ENCODE measurements at places on chromosomes 3 and 15.

GRCh38 chr15:98954411-98954810 lies 53.2 kb downstream of the PGPEP1L start:
- DNase-seq, result no peak

DNA sequence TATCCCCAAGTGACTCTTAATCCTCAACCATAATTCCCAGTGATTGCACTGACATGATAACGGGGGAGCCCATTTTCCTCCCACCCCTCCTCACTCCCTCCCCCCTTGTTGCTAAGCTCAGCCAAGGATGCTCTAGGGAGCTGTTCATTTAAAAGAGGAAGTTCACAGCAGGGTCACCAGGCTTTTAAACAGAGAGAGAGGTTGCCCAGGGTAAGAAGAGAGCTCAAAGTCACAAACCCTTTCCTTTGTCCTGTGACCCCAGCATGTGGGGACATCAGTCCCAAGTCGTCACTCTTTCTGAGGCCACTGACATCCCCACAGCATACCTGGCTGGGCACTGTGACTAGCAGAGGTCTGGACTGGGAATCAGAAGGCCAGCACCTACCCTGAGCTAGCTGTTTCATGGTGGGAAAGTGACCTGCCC lies 144.1 kb downstream of the RORA start:
- no peak for DNase-seq

DNA sequence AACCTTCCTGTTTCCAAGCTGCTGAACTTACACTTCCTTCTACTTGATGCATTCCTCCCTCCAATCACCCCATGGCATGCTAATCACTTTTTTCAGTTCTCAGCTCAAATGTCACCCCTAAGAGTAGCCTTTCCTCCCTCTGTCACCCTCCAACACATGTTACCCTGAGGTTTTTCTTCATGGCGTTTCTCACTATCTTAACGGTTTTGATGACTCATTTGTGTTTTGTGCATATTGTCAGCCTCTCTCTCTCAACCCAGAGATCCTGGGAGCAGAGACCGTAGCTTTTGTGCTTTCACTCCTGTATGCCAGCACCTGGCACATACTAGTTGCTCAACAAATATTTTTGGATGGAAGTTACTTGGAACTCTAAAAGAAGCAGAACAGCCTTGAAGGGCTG lies 24.5 kb downstream of the LRRC3B start:
- no peak for DNase-seq

DNA sequence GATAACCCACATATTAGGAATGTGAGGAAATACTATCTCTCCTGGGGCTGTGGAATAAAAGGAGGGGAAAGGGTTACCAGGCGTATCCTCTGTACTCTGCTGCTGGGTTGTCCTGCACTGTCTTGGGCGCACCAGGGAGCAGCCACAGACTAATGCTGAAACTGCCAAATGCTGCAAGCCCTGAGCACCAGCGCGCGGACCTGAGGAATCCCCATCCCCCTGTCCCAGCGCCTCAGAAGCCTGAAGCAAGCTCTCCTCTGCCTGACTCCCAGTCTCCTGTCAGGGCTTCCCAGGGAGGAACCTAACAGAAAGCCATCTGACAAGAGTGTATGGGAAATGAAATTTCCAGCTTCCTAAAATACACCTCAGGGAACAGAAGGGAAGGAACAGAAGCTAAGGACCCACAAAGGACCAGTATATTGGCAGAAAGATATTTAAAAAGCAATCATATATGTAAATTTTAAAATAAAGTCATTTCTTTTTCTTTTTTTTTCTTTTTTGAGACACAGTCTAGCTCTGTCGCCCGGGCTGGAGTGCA lies 158.3 kb upstream of the C2CD4B start:
- DNase-seq, result no peak

GRCh38 chr3:134287512-134287911 lies 36.9 kb upstream of the RYK start:
- DNase-seq, result no peak

DNA sequence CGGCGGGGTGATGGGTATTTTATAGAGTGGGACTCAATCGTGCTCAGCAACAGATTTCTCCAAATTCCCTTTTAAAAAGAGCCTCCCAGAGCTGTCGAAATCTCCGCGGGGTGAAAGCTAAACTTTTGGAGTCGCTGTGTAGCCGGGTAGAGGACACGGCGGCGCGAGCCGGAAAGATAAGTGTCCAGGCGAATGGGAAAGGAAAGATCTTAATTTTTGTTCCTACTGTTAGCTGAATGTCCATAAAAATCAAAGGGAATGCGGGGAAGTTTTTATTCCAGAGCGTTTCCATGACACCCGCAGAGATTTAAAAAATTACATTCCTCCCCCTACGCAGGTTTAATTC lies 9.1 kb downstream of the EOMES start:
- DNase-seq, result no peak

DNA sequence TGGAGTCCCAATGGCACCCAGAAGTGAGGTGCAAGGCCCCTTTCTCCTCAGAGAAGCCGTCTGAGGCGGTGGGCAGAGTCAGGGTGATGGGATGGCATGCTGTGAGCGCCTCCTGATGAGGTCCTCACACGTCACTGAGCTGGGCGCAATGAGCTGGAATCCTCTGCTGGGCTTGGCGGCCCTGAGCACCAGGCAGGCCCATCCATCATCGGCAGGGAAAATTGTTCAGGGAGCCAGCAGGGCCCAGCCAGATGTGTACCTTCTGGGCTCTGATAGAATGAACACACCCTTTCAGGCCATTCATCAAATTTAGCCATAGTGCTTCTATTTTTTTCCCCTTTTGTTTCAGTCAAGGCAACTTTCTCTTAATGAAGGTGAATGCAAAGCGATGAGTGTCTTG lies 43.7 kb downstream of the FAM3D start:
- DNase-seq, result no peak

GRCh38 chr3:45762647-45763302 lies 33.6 kb downstream of the SLC6A20 start:
- no peak for DNase-seq

DNA sequence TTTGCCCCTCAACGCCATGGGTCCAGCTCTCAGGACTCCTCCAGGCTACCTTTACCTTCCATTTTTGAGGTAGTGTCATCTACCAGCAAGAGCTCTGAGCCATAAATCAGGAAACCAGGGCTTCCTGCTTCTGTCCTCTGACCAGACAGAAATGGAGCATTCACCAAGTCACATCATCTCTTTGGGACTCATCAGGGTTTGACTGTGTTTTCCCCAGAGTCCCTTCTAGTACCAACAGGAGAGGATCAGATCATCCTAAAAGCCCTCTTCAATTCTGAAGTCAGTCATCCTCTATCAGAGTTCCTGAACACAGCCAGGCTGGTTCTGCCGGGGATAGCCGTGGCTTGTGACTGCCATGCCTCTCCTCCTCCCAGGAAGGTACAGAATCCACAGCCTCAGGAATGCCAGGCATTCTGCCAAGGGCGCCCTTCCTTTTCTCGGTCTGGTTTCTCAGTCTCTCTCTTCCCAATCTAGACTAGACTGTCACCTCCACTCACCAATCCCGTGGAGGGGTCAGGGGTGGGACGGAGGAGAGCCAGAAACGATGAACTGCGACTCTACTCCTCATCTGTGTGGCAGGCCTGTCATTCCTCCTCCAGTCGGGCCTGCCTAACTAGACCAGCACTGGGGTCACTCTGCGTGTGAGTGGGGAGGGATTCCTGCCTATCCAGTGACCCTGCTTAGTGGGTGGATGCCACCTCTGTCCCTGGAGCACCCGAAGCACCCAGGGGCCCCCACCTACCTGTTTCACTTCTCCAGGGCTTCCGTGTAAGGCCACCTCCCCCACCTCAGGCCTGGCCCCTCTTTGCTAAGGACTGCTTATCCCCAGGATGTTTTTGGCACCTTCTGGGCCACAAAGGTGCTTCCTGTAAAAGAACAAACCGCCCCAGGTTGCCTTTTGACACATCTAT lies 30.9 kb downstream of the CCNL1 start:
- DNase-seq, result no peak

DNA sequence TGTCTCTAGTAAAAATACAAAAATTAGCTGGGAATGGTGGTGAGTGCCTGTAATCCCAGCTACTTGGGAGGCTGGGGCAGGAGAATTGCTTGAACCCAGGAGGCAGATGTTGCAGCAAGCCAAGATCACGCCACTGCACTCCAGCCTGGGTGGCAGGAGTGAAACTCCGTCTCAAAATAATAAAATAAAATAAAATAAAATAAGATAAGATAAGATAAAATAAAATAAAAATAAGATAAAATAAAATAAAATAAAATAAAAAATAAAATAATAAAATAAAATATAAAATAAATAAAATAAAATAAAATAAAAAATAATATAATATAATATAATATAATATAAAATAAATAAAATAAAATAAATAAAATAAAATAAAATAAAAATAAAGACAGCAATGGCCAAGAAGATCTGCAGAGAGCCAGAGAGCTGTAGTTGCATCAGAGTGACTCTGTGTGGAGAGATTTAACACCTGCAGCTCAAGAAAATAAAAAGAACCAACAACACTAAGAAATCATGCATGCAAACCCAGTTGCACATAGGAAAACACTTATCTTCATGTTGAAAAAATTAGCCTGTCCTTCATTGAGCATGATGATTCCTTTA lies 25.9 kb downstream of the LIPH start:
- no peak for DNase-seq

DNA sequence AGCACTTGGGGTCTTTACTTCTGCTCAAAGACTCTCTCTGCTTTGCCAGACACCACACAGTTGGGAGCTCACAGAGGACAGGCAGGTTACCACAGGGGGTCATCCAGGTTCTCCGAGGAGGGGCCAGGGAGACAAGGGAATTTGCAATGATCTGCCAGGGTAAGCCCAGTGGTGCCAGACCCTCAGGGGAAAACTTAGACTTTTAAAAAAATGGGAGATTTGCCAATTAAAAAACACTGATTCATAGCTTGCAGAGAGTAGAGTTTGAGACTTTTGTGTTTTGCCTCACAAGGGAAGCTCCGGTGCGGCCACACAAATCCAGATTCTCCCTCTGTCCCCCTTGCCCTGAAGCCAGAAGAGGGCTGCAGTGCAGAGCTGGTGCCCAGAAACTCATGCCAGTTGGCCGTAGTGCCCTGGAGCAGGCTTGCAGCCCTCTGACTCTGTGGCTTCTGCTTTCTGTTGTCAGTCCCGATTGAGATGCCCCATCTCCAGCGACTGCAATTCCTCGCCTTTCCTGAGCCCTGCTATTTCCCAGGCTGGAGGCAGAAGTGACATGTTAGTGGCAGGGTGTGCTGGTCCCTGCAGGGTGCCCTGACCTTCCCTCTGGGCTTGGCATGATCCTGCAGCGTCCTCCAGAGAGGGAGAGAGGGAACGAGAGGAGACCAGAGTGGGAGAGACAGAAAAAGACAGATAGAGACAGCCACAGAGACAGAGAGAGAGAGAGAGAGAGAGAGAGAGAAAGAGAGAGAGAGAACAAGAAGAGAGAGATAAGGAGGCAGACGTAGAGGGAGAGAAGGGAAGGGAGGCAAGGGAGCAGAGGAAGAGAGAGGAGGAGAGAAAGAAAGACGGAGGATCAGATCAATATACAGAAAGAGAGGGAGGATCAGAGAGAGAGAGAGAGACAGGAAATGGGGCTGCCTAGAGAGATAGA lies 46.0 kb downstream of the RHCG start:
- DNase-seq, result no peak

Measured in stimulated activated CD4-positive, alpha-beta T cell treated with anti-CD3 and anti-CD28 coated beads, Interleukin-1b, Interleukin-23, amount 100 ng/mL, for 1 hour (primary cell).